HL-60 (cell line): ENCODE measurements at places on chromosomes 11 and 22.

DNA sequence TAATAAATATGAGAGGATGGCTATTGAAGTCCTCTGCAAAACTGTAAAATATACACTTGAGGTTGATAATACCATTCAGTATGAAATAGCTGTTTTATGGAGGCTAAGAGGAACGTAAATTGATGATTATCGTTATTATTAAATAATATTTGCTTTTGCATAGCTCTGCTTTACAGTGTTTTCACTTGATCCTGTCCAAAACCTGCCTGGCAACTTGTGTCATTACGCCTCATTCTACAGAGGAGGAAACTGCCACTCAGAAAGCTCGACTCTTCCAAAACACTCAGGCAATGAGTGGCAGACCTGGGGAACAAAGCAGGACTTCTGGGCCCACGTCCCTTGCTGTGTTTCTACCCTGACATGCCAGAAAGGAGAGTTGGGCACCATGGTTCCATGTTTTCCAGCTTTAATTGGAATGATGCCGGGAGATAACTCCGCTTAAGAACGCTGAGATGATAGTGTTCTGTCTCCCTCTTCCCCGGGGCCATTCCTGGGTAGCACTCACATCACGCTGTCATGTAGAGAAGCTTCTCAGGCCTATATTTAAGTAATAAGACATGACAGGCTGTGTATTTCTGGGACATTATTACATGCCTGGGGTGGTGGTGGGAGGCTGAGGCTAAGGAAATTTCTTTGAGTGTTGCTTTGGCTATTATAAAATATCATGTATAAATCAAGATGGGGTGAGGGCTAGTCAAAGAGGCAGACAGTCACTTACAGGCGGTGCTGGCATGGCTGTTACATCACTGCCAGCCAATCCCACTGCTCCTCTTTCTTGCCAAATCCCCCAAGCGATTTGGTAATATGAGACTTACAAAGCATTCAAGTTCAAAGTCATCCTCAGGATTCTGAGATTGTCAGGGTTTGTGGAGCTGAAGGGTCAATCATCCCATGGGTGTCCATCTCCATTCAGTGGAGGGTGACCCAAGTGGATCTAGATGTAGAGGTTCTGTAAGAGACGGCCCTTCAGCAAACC lies 501.7 kb downstream of the INSC start:
- DNase-seq = peak; percentile 29

- no peak for DNase-seq
Measured at GRCh38 chr11:102079625-102080024, 30.6 kb upstream of the YAP1 start.

DNA sequence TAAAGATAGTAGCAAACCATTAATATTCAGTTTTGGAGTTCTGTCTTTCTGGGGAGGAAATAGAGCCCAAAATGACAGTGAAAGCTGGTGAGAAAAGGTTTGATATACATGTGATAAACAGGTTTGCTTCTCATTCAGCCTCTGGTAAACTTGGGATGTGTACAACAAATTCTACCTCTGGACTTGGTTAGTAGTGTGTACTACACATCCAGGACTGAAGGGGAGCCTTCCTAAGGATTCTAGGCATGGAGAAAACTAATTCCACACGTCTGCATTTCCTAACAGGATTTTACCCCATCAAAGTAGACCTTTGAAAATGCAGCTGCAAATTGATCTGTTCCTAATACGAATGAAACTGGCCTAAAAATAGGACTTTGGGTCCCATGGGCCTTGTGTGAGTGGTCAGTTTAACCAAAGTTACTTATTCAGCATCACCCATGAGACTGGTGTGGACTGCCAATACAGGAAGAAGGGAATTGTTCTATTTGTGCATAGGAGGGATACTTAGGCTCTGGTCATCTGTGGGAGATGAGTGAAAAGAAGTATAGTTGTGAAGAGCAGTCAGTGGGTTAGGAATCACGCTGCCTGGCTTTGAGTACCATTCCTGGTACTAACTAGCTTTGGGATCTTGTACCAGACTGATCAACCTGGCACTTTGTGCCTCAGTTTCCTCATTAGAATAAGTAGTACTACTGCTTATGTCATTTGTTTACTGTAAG lies 74.2 kb downstream of the YAP1 start:
- no peak for DNase-seq

DNA sequence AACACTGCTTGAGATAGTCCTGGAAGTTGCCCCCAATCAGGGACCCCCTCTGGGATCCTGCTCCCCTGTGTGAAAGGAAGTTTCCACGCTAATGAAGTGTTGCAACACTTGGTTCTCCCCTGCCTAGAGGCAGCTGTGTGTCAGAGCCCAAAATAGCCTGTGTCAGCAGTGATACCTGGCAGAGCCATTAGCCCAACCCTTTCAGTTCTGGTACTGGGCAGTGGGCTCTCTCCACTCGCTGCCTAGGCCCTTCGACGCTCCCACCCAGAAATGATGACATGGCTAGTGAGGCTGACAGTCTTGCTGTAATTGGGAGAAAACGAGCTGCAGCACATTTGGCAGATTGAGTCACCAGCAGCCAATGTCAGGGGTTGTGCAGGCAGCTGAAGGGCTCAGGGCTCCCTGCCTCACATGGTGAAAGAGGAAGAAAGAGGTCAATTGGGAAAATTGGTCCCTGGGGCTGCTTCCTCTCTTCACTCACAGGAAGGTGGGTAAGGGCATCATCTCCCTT lies 1.4 kb upstream of the NXF1 start:
- peak; percentile 90 for DNase-seq

DNA sequence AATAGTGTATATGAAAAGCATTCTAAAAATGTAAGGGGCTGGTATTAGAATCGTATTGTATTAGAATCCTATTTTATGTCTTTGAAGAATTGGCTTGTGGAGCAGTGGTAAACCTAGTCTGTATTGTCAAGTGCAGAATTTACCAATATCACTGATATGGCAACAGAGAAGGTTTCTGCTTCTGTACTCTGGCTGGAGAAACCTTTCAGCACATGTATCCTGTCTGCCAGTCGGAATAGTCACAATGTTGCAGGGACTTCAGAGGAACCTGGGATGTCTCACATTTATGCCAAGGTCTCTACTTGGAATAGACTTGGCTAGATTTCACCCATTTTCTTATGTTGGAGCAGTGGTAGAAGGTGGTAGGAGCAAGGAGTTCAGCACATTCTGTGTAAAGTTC lies 4.4 kb downstream of the MTMR3 start:
- DNase-seq = no peak

DNA sequence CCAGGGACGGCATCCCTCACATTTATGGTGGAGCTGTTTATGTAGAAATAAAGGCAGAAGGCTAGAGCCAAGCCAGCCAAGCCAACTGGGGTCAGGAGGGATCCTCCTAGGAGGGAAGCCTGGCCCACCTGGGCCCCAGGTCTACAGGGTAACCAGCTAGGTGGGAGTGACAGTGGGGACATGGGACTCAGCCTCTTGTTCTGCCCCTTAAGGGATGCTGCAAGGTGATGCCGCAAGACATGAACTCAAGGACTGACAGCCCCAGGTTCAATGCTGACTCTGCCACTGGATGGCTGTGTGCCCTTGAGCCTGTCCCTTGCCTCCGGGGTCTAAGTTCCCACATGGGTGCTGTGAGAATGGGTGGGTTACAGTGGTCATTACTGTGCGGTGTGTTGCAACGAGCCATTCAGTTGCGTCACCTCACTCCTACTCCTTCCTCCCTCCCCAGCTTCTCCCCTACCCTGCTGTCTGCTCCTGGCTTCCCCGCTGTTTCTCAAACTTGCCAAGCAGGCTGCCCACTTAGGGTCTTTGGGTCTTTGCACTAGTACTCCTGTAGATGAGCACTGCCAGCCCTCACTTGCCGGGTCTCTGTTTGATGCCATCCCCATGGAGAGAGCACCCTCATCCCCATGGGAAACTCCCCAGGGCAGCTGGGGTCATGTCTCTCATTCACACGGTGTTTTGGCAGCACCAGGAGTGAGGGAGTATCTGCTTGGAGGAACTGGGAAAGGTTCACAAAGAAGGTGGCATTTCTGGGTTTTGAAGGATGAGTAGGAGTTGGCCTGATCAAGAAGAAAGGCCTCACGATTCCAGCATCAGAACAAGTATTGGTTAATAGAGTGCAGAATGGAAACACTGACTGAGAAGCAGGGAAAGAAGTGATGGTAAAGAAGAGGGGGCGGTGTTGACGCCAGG lies 43.0 kb upstream of the RTL6 start:
- DNase-seq = peak; percentile 66

GRCh38 chr11:76621466-76621865 lies 49.1 kb downstream of the LRRC32 start:
- DNase-seq = no peak

DNA sequence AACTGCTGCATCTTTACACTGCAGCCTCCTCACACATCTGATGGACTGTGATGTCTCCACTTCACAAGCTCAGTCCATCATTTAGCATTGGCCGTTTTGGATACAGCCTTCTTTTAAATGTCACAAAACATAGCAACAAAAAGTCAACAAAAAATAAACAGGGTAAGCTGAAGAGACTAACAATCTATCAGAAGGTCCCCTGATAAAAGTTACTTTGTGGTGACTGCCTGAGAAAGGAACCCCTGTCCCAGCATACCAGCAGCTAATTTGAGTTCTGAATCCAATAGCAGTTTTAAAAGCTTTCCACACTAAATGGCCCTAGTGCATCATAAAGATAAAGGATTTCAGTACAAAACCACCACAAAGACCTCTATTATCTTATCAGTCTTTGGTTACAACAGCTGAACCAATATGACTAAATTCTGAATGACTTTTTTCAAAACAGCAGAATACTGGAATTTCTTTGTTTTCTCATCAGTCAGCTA lies 162.4 kb downstream of the SOX6 start:
- DNase-seq = no peak

DNA sequence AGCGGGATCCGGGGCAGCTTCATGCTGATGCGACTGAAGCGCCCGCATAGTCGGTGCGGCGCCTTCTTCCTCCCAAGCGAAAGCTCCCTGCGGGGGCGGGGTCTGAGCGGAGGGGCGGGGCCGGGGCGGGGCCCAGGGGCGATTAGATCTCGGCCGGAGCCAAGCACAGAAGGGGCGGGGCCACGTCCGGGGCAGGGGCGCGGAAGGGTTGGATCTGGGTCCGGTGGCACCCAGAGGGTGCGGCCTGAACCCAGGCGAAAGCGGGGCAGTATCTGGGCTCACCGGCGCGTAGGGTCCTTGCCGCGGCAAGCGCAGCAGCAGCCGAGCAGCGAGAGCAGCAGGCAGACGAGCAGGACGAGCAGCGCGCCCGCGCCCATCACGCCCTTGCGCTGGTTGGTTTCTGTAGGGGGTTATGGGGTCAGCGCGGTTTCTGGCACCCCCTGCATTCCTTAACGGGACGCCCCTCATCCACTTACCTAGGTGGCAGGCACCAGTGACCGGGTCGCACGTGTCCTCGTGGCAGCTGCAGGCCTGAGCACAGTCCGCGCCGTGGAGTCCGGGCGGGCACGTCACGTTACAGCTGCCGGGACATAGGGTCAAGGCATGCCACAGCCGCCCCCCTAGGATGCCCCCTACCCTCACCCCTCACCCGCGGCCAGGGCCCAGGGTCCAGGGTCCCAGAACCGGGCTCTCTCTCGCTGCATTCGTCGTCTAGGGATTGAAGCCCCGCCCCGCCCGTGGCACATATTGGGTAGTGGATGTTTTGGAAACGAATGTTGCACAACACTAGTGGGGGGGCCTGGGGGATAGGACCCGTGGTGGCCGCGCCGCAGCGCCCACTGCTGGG lies 8.1 kb downstream of the SCARF2 start:
- peak; percentile 62 for DNase-seq

GRCh38 chr22:48721395-48721669 lies 1106.3 kb downstream of the BRD1 start:
- DNase-seq = no peak

GRCh38 chr11:12195768-12196167 lies 85.4 kb downstream of the MICAL2 start:
- no peak for DNase-seq

DNA sequence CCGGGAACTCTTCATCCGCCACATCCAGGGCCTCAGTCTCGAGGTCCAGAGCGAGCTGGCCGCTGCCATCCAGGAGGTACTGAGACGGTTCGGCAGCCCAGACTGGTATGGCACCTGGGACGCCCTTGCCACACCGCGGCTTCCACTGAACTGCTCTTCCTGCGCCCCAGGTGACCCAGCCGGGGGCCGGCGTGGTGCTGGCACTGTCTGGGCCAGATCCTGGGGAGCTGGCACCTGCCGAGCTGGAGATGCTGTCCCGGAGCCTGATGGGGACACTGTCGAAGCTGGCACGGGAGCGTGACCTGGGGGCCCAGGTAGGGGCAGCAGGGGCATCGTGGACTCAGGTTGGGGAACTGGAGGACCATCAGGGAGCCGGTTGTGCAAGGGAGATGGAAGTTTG lies 1.4 kb downstream of the CCDC88B start:
- DNase-seq = no peak

- no peak for DNase-seq
Measured at GRCh38 chr11:122723576-122723975, 68.1 kb downstream of the UBASH3B start.

GRCh38 chr11:95829580-95830259 lies 39.4 kb downstream of the CEP57 start:
- DNase-seq = no peak
